ENCODE measurements at places on chromosomes 12 and 14.

DNA sequence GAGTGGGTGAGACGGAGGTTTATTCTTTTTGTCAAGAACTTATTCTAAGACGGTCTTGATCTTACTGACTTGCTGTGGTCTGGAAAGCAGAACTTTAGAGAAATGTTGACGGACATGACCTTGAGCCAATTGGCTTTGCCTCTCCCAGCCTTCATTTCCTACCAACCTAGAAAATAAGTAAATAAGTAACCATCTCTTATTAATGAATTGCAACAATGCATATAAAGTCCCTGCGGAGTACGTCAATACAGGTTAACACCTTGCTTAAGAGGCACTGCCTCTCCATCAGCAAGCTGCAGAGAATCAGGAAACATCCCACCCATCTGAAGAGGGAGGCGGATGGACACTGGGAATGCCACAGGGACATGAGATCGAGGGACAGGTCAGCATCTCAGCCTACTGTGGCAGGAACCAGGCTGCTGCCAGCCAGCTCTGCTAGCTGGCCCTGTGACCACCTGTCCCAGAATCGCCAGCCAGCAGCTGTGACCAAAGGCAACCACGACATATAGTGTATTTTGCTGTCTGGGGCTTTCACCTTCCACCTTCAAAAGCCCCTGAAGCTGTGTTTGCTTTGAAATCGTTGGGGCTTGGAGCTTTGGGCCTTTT, 208.3 kb downstream of the BCL11B start:
- DNase-seq: no peak

DNA sequence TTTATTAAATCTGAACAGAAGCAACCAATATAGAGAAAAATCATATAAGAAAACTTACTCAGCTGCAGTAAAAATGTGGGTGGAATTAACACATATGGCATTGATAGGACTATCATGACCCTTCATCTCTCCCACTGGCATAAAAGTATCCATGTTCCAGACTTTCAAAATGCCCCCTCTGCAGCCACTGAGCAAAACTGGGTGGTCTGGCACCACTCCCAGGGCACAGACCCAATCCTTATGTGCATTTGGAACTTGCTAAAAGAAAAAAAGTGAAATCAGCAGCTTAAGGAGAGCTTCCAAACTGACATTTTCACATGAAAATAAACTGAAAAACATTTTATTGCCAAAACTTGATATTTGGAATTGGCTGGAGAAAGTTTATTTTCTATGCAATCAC, 141.5 kb downstream of the KIF21A start:
- no peak for DNase-seq

DNA sequence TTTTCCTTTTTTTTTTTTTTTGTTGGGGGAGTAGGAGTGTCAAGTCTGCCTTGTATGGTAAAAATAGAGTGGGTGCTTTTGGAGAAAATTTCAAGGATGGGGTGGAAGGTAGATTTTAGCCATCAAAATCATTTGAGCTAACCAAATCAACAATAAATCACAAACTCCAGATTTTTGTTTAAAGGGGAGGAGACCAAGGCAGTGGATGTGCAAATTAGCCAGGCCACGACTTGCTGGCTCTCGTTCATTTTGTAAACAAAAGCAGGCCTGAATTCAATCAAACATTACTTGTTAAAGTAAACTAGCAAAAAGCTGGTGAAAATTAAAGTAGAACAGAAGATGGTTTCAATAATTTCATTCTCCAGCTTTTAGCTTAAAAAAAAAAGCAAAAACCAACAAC, 387.2 kb downstream of the BMP4 start:
- no peak for DNase-seq

DNA sequence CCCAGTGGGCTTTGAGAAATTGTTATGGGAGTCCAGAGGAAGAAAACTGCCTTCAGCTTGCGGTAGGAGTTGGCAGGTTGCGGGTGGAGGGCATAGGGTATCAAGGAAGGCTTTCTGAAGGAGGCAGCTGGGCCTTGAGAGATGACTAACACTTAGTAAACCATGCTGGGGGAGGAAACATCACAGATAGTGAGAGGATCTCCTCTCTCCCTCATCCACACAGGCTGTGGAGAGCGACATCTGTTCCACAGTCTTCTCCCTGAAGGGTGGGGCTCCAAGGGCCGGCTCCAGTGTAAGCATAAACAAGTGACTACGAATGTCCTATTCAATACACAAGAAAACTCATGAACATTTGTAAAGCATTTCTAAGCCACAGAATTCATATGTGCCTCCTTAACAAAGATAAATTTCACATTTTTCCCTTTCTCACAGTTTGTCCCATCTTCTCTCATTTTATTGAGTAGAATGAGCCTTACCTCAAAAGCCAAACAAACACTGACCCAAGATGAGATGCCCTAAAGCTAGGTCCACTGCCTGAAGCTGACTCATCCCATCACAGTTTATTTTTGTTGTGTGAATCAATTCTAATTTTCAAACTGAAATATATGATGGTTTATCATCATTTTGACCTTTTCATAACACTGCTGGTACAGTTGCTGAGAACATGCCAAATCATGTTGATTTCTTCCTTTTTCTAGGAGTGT, 227.9 kb downstream of the SLC25A21 start:
- DNase-seq: no peak

- DNase-seq: no peak
Measured at GRCh38 chr12:8596561-8596960, 16.1 kb downstream of the AICDA start.

DNA sequence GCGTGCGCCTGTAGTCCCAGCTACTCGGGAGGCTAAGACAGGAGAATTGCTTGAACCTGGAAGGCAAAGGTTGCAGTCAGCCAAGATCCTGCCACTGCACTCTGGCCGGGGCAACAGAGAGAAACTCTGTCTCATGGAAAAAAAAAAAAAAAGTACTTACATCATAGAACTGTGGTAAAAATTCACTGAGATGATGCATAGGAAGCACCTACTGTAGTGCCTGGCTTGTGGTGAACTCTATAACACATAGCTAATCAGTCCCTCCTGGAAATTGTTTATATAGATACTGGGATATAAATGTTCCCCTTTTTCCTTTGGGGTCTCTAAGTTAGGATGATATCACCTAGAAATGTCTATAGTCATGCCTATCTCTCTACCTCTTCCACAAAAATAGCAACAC, 89.7 kb upstream of the CPM start:
- no peak for DNase-seq

DNA sequence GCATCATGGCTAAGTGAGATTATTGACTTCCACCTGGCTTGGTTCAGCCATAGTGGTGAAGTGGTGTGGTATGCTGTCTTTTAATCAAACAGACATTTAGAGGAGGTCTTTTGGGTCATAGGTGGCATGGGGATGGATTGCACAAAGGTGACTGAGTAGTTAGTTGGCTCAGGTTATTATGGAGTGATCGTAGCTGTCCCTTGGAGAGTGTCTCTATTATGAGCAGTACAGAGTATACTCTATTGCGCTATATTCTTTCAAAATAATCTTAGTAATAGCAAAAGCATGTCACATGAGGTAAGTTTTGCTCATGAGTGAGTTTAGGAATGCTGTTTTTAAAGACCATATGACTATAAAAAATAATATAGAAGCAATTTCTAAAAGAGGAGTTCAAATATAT, 60.4 kb downstream of the RASSF8 start:
- DNase-seq: no peak

DNA sequence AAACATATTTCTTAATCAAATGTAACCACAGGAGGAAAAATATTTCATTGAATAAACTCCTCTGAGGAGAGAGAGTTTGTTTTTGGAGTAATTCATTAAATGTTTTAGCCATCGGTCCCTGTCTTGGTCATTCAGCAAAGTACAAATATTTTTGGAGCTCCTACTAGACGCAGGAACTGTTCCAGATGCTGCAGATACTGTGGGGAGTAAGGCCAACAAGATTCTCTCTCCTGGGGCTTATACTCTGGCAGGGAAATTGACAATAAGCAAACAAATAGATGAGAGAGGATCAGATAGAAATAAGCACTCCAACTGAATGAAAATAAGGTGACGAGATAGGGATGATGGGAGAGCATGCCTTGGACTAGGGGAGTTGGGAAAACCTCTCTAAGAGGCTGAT, 264.1 kb downstream of the TTC8 start:
- no peak for DNase-seq

- peak; percentile 16 for DNase-seq
Measured at GRCh38 chr12:124517260-124518050, 50.0 kb downstream of the NCOR2 start.

DNA sequence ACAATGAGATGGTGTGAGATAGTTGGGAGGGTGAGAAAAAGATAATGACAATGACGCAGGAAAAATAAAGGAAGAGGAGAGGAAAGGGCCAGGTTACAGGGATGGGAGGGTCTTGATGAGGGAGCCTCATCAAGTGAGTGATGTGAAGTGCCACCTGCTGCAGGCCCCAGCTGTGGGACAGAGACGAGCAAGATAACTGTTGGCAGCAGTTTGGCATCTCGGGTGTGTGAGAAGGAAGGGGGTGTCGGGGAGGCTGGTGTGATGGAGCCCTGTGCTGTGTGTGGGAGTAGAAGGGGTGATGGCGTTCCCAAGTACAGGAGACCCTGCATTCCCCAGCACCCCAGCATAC, 11.4 kb upstream of the TAC3 start:
- no peak for DNase-seq

DNA sequence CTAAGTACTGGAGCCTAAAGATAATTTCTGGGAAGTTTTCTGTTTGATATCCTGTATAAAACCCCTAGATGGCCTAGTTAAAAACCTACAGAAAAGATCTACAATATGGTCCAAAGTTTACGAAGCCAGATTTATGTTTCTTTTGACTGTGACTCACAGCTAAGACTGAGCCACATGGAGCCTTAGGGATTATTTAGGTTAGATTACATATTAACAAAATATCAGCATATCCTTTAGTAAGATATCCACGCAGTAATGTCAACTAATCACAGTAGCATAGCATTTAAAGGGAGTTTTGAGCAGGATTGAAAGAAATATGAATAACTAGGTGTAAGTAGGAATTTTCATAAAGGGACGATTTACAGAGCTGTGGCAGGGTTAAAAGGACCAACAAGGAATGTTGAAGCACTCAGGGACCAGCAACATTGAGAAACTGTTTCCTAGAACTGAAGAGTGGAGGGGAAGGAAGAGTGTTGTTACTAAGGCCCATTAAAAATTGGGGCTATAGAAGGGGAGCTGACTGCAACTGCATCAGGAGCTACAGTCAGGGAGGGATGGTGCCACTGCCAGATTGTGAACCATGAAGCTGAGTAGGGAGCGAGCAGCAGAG, 155.5 kb downstream of the DACT1 start:
- DNase-seq: no peak

DNA sequence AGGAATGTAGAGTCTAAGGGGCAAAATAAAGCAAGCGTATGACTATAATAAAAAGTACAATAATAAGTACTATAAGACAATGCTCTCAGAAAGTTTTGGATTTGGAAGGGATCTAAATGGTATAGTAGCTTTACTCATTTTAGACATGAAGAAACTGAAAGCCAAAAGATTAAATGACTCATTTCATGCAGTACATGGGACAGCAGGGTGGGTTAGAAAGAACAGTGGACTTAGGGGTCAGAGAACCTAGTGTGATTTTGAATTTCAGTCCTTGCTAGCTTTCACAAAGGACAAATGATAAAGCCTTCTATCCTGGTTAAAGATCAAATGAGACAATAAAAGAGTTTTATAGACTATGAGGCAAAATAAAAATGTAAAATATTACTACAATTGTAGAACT, 6.8 kb upstream of the LEMD3 start:
- no peak for DNase-seq

DNA sequence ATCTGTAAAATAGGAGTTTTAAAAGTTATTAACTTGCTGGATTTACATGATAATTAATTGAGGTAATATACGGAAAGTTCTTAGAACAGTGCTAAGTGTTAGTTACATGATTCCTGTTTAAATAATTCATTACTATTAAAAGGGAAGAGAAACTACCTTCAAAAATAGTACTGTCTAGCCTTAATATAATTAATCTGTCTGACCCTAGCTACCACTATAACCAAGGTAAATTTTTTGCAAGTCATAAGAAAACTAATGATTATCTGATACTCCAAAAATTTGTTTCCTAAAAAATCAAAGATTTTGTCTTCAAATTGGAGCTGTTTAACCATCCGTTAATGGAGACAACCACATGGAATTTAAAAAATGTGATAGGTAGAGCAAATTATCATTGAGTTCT, 294.3 kb upstream of the FBXO33 start:
- peak; percentile 1 for DNase-seq

DNA sequence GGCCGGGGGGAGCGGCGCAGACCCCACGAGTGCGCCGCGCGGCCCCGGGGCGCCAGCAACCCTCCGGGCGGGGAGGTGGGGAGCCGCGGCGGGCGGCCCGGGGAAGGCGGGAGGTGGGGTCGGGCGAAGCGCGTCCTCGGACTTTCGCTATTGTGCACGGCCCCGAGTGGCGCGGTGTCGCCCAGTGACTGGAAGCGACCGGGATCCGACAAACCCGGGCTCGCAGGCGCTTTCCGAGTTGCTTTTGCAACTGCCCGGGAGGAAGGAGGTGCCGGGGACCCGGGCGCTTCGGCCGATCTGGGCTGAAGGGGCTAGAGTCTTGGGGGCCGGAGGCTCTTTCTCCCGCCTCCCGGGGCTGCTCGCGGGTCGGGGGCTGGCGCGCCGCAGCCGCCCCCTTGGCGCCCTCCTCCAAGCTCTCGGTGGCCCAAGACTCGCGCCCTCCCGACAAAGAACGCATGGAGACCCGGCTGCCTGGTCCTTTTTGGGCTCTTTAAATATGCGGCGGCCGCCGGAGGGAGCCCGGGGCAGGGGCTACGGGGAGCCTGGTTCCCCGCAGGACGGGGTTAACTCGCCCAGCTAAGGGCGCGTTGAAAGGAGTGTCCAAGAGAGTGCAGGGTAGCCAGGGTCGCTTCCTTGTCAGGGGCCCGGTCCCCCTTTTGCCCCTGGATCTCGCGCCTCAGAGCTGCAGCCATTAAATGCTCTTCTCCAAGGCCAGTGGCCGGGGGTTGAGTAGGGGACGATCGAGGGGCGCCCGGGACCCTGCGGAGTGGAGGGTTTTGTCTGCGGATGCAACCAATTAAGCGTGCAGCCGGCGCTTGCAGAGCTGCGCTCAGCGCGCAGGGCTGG, 1.4 kb downstream of the HMGA2 start:
- no peak for DNase-seq

- no peak for DNase-seq
Measured at GRCh38 chr12:119956047-119956446, 33.0 kb upstream of the BICDL1 start.

DNA sequence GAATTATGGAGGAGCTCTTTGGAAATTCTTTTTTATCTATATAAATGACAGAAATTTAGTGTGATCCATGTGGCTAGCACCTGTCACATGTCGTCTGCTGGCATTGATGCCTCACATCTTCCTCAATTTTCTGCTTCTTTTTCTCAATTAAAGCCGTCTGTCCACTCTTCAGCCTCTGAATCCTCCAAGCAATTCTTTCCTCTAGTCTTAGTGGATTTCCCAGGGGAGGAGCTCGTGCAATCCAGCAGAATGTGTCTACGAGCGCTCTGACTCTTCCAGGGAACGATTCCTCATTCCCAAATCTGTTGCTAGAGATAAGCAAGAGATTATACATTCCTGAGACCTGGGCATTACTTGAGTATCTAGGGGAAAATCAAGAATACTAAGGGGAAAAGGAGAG, 176.6 kb downstream of the EMP1 start:
- DNase-seq: no peak

- no peak for DNase-seq
Measured at GRCh38 chr12:105744371-105745058, 394.2 kb downstream of the NUAK1 start.

GRCh38 chr12:6394398-6394797, 10.4 kb downstream of the LTBR start:
- no peak for DNase-seq
